ENCODE measurements at places on chromosomes 2 and 18.

DNA sequence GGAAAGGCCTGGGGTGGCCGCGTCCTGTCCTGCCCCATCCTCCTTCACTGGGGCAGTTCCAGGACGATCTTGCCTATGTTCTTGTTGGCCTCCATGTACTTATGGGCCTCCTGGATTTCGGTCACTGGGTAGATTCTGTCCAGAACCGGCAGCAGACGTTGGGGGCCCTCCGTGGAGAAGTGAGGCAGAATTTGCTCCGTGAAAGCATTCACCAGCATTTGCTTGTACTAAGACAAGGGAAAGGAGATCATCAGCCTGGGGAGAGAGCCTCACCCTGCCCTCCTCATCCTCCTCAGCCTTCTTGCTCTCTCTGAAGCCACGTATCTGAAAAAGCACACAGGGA is 1.4 kb upstream of the SF3B6 start:
- no peak for DNase-seq

GRCh38 chr18:72201032-72201431 is 343.1 kb downstream of the CBLN2 start:
- no peak for DNase-seq

GRCh38 chr2:3487028-3487425 is 32.3 kb downstream of the ADI1 start:
- no peak for DNase-seq

GRCh38 chr2:157442636-157443035 is 1.3 kb downstream of the CYTIP start:
- DNase-seq, result no peak

- no peak for DNase-seq
These were observed 39.5 kb upstream of the NRP2 start for GRCh38 chr2:205642599-205643356.

GRCh38 chr2:156657809-156658208 is 221.6 kb downstream of the GPD2 start:
- no peak for DNase-seq

DNA sequence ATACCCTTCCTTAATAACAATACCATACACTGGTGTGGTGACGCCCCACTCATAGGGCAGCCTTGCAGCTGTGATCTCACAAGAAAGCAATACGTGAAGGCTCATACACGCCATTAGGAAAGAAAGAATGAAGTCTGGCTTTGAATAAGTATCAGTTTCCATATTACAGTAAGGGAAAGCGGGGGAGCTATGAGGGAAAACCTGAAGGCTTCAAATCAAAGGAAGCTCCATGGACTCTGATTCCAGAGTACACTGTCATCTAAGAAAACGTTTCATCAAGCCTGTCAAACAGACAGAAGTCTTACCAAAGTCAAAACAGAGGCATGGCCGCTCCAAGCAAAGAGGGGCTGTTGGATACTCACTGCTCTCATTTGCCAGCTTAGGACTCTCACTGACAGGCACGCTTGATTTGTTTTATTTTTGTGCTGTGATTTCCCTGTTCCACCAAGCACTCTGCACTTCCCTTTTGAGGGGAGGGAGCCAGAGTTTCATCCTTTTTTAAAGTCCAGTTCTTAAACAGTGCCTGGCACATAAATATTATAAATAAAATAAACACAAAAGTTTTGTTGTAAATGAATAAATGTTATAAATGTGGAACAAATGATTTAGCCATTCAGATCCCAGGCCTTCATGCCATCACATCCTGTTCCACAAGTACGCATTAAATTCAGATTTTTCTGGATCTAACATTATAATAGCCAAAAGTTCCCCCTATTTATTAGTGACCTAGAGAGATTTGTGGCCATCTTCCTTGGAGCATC is 221.2 kb downstream of the PIEZO2 start:
- no peak for DNase-seq

DNA sequence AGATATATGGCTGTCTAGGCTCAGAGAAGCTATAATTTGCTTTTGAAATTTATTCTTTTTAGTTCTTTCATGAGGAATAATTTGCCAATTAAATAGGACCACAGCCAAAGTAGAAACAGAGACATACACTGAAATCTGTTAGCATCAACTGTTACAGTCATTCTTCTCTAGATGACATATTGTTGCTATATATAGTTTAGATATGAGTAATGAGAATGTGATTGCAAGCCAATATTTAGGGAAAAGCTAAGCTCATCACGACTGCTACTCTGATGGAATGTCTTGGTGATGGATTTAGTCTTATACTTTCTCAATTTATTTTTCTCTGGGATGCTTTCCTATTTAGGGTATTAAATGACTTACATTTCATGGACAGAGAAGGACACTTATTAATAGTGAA is 259.1 kb downstream of the LNPK start:
- DNase-seq, result no peak

- DNase-seq, result no peak
These were observed 41.8 kb downstream of the INPP4A start for GRCh38 chr2:98486374-98486981.

DNA sequence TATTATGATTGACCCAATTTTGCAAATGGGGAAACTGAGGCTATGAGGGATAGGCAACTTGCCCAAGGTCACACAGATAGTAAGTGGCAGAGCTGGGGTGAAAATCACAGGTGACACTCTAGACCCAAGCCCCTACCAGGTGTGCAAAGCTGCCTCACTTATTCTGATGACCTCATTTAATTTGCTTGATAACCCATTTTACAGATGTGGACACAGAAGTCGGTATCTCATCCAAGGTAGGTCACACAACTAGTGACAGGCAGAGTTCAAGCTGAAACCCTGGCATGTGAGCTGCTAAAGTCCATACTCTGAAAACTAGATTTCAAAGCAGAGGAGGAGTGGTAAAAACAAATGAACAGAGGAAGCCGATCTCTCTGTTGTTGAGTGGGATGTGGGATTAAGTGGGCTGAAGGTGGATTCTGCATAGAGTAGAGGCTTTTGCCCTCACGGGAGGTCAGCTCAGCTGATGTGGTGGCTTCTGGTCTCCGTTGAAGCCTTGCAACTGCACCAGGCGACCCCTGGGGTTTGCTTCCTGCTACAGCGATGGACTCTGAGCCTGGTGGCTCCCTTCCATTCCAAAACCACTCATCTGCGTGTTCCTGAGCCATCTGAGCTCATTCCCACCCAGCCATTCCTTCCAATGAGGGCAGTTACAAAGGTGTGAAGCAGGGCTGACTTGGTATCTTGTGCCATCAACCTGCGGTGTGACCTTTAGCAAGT is 164.3 kb upstream of the FHL2 start:
- no peak for DNase-seq

- DNase-seq, result no peak
These were observed 94.4 kb upstream of the TSPYL6 start for GRCh38 chr2:54350426-54350825.

DNA sequence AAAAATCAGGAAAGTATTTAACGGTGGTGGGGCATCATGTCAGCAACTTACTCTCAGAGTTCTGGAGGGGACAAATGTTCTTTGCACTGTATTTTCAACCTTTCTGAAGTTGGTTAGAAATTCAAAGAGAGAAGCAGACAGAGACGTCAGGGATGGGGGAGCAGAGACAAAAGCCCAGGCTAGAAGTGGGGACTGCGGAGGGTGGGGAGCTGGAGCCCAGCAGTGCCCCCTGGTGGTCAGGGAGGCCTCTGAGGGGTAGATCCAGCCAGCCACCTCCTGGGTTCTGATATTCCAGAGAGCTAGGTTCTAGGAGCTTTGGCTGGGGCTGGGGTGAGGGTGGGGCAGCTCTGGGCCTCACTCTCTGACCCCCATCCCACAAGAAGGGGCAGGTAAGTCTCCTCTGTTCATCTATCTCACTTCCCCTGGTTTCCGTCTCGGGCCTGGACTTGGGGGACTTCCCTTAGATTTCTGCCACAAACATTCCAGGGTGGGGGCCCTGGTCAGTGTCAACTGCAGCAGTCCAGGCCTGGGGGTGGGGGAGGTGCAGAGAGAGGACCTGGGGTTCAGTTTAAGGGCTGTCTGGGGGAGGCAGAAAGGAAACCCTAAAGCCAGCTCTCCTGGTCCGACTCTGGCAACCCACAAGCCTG is 8.9 kb downstream of the TNS1 start:
- DNase-seq, result peak; percentile 16

- no peak for DNase-seq
These were observed 2.7 kb upstream of the SLC66A2 start for GRCh38 chr18:79953971-79954651.

GRCh38 chr2:8567469-8568260 is 114.2 kb upstream of the ID2 start:
- no peak for DNase-seq

DNA sequence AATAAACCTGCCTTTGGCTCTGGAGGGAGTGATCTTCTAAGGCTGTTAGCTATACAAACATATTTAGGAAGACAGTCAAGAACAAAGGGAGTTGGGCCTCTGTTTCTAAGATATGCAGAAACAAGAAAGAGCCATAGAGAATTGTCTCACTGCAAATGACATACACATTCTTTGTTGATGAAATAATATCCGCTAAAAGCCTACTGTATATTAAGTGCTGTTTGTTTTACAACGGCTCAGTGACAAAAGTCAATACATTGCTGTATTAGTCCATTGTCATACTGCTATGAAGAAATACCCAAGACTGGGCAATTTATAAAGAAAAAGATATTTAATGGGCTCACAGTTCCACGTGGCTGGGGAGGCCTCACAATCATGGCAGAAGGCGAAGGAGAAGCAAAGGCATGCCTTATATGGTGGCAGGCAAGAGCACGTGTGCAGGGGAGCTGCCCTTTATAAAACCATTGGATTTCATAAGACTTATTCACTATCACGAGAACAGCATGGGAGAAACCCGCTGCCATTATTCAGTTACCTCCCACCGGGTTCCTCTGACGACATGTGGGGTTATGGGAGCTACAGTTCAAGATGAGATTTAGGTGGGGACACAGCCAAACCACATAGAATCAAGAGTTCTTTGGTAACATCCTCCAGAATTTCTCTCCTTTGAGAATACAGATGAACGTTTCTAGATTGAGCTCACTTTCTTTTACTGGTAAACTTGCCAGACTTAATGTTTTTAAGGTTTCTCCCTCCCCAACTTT is 157.8 kb downstream of the PIK3C3 start:
- DNase-seq, result no peak

GRCh38 chr2:45212953-45213635 is 203.8 kb upstream of the SIX2 start:
- DNase-seq, result no peak

DNA sequence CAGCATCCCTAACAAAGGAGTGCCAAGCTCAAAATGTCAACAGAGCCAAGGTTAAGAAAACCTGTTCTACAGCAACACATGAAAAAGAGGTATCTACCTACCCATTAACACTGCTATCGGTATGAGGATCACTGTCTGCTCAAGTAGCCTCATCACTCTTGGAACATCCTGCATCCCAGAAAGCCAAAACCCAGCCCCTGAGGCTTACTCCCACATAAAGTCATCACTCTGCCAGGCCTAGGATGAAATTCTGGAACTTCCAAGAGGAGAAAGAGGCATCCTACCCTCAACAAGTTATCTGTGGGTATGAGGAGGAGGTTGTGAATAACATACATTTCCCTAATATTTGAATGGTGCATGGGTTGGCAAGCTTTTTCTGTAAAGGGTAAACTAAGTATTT is 25.5 kb downstream of the CDH2 start:
- no peak for DNase-seq

DNA sequence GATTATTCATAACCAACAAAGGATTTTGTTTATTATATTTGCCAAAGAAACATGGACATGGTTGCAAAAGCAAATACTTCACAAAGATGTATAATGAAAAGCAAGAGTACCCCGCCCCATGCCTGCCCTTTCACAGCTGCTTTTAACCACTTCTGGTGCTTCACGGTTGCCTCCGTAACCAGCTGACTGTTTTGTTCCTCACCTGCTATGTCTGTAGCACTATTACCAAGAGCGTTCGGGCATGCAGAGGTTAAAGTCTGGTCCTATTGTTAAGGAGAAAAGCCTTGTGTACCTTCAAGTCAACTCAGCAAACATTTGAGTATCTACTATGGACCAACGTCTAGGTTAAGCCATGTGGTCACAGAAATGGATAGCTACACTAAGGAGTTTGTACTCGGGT is 115.2 kb upstream of the FOSL2 start:
- no peak for DNase-seq

GRCh38 chr2:224749136-224749535 is 33.0 kb upstream of the CCDC195 start:
- DNase-seq, result no peak

- DNase-seq, result no peak
These were observed 9.3 kb downstream of the L3MBTL4 start for GRCh38 chr18:6405237-6406074.

DNA sequence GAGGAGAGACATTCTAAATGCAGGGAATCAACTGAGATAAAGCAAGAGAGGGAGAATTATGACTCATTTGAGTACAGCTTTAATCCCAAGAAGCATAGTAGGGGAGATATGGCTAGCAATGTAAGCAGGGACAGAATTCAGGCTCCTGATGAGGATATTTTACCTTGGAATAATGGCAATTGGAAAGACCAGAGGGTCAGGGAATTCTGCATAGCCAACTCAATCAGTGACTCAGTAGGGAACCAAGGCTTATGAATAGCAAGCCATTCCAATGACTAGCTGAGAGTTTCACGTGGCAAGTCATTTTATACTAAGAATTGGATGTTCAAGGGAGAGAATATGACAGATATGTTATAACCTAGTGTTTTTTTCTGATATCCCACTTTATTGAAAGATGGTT is 563.8 kb upstream of the NETO1 start:
- no peak for DNase-seq

DNA sequence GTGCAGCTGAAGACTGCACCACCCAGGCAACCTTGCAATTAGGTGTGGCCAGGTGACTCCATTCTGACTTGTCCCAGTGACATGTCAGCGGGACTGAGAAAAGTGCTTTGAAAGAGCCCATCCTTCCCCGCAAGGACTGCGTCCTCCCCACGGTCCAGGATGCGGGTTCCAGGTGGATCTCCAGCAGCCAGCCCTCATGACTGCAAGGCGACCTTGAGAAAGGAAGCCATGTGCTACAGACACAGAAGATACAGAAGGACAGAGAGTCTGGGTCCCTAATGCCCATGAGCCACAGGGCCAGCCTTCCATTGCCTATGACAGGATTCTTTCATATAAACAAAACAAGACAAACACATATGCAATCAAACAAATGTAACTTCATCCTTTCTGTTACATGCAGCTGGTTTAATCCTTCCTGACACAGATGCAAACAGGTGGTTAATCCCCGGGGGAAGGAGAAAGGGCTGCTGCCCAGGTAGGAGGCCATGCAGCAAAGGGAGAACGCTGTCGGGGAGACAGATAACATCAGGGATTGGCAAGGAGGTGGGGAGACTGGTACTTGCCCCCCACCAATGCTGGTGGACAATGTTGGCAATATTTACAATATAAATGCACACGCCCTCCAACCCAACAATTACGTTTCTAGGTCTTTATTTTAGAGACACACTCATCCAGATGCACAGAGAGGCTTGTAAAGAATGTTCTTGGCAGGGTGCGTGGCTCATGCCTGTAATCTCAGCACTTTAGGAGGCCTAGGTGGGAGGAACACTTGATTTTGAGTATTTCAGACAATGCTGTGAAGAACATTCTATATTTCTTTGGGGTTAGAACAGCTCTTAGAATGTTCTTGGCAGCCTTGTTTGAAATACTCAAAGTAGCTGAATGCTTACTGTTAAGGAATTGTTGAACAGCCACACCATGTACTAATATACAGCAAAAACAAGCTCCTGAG is 64.8 kb downstream of the NCAPH start:
- no peak for DNase-seq

- DNase-seq, result no peak
These were observed 17.4 kb downstream of the SCN2A start for GRCh38 chr2:165256618-165257017.
